Activated T-helper 9 cell treated with anti-CD3 and anti-CD28 coated beads, Interleukin-2, amount 50 U/mL, for 16 hours (primary cell): ENCODE measurements at places on chromosomes 12 and 14.

DNA sequence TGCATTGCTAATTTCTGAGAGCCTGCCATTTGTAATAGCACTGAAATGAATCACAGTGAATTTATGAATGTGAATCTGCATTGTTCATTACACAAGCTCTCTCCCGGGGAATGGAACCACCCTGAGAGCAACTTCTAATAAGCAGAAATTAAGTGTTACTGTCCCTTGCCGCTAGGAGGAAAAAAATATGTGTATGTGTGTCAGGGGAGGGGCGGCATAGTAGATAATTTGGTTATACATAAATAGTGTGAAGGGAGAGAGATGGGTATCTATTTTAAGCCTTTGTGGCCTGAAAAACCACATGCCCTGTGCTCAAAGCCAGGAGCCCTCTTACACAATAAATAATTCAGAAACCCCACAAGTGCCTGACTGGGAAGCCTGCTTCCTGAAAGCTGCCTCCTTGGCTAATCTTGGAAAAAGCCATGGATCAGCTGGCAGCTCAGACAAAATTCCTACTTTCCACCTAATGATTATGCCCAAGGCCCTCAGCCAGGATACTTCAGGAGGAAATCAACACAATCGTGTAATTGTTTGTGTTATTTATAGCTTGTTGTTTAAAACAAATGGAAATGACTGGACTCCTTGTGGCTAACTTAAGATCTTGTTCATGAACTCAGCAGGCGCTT, 366.2 kb upstream of the KITLG start:
- DNase-seq = no peak

DNA sequence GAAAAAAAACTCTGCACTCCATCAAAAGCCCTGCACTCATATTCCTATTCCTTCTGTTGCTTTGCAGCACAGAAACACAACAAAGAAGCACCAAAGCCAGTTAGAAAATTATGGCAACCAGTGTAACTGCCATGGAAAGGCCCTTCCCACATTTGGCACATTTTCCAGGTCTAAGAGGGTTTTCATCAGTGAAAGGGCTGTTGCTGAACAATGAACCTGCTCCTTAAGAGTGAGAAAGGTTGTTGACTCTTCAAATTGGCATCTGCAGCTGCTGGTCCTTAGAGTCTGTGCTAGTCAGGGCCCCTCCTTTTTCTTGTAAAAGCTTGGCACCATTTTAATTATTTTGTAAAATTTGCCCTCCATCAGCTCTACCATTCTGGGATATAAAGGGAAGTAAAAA, 378.7 kb upstream of the KITLG start:
- DNase-seq = no peak

DNA sequence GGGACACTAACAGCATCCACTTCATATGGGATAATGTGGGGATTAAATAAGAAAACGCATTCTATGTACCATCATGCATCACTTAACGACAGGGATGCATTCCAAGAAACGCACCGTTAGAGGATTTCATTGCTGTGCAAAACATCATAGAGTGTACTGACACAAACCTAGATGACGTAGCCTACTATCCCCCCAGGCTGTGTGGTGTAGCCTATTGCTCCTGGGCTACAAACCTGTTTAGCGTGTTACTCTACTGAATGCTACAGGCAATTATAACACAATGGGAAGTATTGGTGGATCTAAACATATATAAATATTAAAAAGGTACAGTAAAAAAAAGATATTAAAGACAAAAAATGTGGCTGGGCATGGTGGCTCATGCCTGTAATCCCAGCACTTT, 230.6 kb downstream of the KSR2 start:
- DNase-seq = no peak

DNA sequence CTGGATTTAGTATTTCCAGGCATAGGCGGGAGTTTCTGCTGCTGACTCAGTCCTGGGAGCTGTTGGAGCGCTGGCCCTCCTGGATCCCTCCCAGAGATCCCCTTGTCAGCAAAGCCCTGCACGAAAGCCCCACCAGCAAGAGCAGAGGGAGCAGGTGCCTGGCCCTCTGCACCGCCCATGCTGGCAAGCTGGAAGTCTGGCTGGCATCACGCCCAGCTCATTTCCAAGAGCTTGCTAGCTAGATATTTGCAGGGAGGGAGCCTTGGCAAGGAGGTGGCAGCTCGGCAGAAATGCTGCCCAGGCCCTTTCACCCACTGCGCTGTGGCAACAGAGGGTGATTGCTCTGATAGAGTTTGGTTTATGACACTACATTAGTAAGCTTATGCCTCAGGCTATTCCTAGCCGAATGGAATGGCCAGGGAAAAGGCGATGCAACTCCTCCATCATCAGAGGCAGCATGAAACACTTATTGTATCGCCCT, 193.9 kb downstream of the EMP1 start:
- no peak for DNase-seq

DNA sequence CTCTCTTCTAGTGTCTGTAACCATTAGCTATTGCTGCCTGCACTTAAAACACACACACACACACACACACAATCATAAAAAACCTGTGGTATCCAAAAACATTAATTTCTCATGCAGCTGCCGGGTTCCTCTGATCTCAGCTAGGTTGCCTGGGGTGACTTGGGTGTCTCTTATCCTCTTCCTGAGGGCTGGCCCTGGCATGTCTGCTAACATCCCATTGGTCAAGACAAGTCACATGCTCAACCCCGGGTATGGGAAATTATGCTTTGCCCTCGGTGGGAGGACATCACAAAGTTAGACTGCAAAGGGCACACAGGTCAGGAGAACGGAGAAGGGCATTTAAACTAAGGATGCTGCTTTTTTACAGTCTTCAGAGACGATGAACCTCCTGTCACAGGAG, 55.7 kb downstream of the TRPV4 start:
- no peak for DNase-seq

GRCh38 chr14:54169254-54169924, 212.8 kb upstream of the BMP4 start:
- DNase-seq = no peak

DNA sequence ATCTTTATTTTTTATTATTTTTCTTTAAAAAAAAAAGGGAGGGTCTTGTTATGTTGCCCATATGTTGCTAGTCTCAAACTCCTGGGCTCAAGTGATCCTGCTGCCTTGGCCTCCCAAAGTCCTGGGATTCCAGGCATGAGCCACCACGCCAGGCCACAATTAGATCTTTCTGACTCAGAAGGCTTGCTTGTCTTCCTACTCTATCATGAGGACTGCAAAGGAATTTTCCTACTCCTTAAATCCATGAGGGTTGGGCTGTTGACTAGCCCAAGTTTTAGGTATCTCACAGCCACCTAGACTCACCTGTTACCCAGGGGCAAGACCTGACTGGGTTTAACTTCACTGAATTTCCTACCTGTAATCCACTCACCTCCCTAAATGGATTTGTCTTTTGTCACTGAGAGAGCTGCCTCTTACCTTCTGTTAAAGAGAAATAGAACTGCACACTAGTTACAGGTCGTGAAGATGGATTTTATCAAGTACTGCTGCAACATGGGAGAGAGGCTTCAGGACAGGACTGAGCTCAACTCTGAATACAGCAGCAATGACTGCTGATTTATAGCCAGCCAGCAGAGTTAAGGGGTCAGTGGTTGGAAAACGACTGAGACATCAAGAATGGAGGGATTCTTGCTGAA, 72.3 kb downstream of the B4GALNT3 start:
- DNase-seq = no peak

DNA sequence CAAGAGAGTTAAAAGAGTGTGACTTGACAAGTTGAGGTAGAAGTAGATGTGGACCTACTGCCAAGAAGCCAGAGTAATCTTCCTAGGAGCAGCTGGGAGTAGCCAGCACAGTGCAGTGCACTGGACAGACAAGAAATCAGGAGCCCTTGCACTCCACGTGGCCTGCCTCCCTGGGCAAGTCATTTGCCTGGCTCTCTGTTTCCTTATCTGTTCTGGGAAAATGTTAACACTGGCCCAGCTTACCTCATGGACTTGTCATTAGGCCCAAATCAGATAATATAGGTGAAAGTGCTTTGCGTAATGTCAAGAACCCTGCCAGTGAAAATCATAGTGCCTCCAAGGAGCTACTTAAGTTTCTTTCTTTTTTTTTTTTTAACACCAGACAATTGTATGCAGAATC, 19.2 kb downstream of the SLC7A8 start:
- DNase-seq = no peak

GRCh38 chr12:53824001-53824712, 72.4 kb upstream of the CISTR start:
- no peak for DNase-seq

GRCh38 chr12:89799316-89799715, 90.7 kb upstream of the ATP2B1 start:
- DNase-seq = no peak

DNA sequence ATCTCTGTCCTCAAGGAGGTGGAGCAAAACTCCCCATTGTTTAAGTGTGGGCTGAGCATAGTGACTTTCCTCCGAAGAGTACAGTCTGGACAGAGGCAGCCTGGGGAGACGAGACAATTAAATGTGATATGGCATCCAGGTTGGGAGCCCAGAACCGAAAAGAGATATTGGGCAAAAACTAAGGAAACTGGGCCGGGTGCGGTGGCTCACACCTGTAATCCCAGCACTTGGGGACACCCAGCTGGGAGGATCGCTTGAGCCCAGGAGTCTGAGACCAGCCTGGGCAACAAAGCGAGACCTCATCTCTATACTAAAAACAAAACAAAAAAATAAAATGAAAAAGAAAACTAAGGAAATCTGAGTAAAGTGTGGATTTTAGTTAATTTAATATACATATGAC, 35.9 kb upstream of the JDP2 start:
- no peak for DNase-seq

GRCh38 chr12:104285740-104286515, 17.6 kb upstream of the EID3 start:
- DNase-seq = no peak

DNA sequence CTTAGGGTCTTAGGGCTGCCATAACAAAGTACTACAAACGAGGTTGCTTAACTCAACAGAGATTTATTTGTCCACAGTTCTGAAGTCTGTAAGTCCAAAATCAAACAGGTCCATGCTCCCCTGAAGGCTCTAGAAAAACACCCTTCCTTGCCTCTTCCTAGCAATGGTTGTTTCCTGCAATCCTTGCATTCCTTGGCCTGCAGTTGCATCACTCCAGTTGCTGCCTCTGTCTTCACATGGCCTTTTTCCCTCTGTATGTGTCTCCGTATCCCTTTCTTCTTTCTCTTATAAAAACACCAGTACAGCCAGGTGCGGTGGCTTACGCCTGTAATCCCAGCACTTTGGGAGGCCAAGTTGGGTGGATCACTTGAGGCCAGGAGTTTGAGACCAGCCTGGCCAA, 17.4 kb downstream of the KCNMB4 start:
- no peak for DNase-seq

- no peak for DNase-seq
Observed at GRCh38 chr12:76568130-76568529, 8.6 kb upstream of the OSBPL8 start.

DNA sequence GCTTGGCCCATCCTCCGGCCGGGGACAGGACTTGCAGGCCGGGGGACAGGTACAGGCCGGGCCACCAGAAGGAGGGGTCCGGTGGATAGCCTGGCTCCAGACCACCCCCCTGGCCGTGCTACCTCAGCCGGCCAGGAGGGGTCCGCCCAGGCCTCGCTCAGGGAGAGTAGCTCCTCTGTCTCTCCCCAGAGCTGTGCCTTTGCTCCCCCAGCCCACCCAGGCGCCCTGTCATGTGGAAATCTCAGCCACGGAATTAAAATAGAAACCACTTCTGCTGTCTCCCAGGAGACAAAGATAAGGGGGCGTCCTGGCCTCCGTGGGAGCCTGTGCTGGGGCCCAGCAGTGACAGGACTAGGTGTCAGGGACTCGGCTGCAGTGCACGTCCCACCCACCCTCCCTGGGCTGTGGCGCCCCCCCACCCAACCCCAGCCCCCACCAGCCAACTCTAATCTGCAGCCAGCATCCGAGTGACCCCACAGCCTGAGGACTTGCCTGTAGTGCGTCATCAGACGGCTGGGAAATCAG, 3.3 kb upstream of the CRIP2 start:
- DNase-seq = no peak

DNA sequence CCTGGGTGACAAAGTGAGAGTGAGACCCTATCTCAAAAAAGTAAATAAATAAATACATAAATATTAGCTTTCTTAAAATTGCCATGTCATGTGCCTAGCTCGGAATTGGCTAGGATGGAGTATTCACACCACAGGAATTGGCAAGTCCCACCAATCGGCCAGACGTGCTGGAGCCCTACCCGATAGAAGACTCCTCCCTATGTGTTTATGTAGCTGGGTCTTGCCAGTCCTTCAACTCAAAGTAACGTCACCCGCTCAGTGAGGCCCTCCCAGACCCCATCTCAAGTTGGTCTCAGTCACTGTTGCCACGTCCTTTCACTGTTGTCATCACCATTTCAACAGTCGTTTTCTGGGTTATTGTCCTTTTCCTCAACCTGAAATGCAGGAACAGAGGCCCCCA, 20.2 kb downstream of the VRTN start:
- DNase-seq = no peak

DNA sequence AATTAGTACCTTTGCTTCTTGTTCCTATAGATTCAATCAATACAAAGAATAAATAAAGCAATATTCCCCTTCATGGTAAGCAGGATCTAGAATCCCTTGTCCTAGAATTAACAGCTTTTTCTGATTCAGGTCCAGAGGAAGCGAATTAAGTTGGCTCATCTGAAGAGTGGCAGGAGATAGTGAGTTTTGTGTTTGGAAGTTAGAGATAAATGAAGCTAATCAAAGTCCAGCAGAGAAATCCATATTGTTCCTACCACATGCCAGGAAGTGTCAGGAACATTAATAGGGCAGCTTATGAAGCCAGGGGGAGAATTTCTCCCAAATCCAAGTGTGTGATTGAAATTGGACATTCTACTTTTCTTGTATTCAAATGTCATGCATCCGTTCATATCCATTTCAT, 13.9 kb downstream of the CAPZA3 start:
- no peak for DNase-seq

- DNase-seq = no peak
Observed at GRCh38 chr12:105825141-105825540, 313.6 kb downstream of the NUAK1 start.
